Activated naive CD4-positive, alpha-beta T cell treated with anti-CD3 and anti-CD28 coated beads for 36 hours (primary cell): ENCODE measurements at places on chromosomes 1 and 21. TPM values are rescaled to one million over a fixed set of nuclear protein-coding genes. Genes with fewer than 3 reads are reported as not detected.

GRCh38 chr1:100353071-100353801 lies 930 bp downstream of the CDC14A start:
- peak overlapping the region; percentile 94 for H3K4me3 ChIP-seq
- H3K36me3 ChIP-seq, result peaks cover 16% of the 10 kb centered on the region
- peak overlapping the region; percentile 93 for H3K27ac ChIP-seq
- H3K27me3 ChIP-seq, result no peaks in the 10 kb centered on the region

Gene NCAM2
- total RNA-seq, result not detected

DNA sequence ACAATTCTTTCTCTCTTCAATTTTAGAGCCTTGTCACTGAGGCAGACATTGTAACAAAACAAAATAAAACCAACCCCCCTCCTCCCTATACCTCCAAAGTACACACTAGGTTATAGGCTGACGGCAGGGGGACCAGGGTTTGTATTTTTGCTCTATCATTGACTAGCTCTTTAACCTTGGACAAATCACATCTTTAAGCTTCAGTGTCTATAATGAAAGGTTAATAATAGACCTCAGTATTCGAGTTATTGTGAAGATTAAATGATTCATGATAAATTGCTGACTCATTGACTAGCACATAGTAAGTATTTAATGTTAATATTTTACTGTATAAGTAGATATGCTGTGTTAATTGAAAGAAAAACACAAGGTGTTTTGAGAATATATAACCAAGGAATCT lies 1267.6 kb upstream of the ADGRL2 start:
- no peak overlapping the region for H3K27ac ChIP-seq
- no peaks in the 10 kb centered on the region for H3K36me3 ChIP-seq
- H3K4me3 ChIP-seq, result no peak overlapping the region
- DNase-seq, result no peak
- no peaks in the 10 kb centered on the region for H3K27me3 ChIP-seq

- no peak for DNase-seq
- H3K4me1 ChIP-seq, result peaks cover 24% of the 10 kb centered on the region
- no peaks in the 10 kb centered on the region for H3K27me3 ChIP-seq
- H3K27ac ChIP-seq, result no peak overlapping the region
- peaks cover 23% of the 10 kb centered on the region for H3K36me3 ChIP-seq
These were observed 131.9 kb downstream of the AK5 start for GRCh38 chr1:77413541-77414335.

DNA sequence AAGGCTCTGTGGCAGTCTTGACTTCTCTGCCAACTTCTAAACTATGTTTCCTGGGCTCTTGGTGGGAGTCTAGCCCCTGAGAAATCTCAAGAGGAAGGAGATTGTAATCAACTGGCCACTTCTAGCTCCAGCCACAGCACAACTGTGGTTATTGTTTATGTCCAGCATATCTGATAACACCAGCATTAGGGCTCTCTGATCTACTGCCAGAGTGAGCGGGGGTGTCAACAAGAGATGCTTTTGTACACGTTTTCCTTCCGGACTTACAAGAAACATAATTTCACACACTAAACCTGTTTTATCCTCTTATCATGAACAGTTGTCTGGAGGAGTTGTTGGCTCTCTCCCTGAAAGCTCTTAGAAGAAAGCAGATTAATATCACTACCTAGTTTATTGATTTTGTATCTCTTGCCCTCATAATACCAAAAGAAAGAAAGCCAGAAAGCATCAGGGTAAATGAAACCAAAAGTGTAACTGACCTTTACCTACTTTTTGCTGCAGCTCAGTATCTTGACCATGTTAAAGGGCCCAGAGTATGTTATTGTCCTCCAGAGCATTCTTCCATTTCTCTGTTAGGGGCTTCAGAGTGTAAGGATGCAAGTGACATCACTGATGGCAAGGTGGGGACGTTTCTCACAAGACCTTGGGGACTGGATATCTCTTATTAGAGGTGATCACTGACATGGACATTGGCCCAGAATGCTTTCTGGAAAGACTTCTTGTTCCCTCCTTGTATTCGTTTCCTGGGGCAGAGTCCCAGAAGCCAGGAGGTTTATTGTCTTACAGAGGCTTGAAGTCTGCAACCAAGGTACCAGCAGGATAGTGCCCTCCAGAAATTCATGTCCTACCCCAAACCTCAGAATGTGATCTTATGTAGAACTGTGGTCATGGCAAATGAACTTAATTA lies 9.6 kb upstream of the SH2D1B start:
- no peak for DNase-seq
- peaks cover 26% of the 10 kb centered on the region for H3K27me3 ChIP-seq
- no peaks in the 10 kb centered on the region for H3K36me3 ChIP-seq
- H3K4me1 ChIP-seq, result no peaks in the 10 kb centered on the region
- no peak overlapping the region for H3K27ac ChIP-seq

GRCh38 chr1:234529950-234530237 lies 50.9 kb upstream of the TARBP1 start:
- DNase-seq, result no peak
- H3K4me1 ChIP-seq, result peaks cover 5% of the 10 kb centered on the region
- no peak overlapping the region for H3K27ac ChIP-seq
- H3K27me3 ChIP-seq, result no peaks in the 10 kb centered on the region

Gene KRTAP13-2
- total RNA-seq, result not detected

Gene EGLN1
- total RNA-seq, result 9.6 TPM

Gene PALMD
- total RNA-seq, result not detected

DNA sequence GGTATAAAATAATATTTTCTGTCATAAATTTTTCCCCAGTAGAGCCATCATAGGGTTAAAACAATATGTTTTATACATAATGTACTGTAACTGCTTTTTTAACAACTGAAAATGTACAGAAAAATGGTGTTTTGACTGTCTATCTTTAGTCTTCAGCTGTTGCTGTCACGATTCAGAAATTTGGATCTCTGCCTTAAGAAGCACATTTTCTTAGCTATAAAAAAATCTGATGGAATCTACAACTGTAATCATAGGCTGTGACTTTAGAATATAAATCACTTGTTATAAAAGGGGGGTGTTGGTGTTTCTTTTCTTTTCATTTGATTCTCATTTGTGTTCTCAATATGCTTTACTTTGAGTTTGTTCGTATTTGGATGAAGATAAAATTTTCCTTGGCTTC lies 187.5 kb downstream of the PDE4B start:
- no peak overlapping the region for H3K27ac ChIP-seq
- peaks cover 2% of the 10 kb centered on the region for H3K36me3 ChIP-seq
- no peak overlapping the region for H3K4me3 ChIP-seq

Gene PCBP3
- 10.2 TPM for total RNA-seq

Gene KCNC4
- total RNA-seq, result 9.7 TPM

DNA sequence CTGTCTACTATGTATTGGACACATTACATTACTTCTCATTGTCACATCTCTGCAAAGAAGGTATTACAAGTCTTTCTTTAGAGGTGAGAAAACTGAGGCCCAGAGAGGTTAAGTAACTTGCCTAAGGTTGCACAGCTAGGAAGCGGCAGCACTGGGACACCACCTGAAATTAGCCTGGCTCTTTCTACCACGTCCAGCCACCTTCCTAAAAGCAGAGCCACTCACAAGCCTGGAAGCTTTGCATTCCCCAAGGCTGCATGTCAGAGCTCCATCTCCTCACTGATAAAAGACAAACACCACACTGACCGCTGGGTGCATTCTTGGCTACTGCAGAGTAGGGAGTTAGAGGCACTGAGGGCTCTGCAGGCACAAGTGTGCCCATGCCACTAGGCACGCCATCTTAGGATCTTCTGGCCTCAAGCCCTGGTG lies 2.4 kb downstream of the CD247 start:
- peaks cover 40% of the 10 kb centered on the region for H3K4me1 ChIP-seq
- peaks cover 24% of the 10 kb centered on the region for H3K36me3 ChIP-seq
- H3K27me3 ChIP-seq, result no peaks in the 10 kb centered on the region
- DNase-seq, result no peak
- H3K4me3 ChIP-seq, result peak overlapping the region; percentile 90

GRCh38 chr1:28560886-28561285 lies 8.0 kb downstream of the TRNAU1AP start:
- no peak for DNase-seq
- H3K4me3 ChIP-seq, result no peak overlapping the region
- H3K27me3 ChIP-seq, result no peaks in the 10 kb centered on the region
- no peaks in the 10 kb centered on the region for H3K4me1 ChIP-seq
- no peak overlapping the region for H3K27ac ChIP-seq
- H3K36me3 ChIP-seq, result peaks cover 27% of the 10 kb centered on the region

GRCh38 chr1:12677565-12677964 lies 33.7 kb downstream of the AADACL4 start:
- DNase-seq, result no peak
- no peak overlapping the region for H3K27ac ChIP-seq
- H3K4me3 ChIP-seq, result no peak overlapping the region
- H3K4me1 ChIP-seq, result no peaks in the 10 kb centered on the region

GRCh38 chr1:226995365-226996332 lies 55.6 kb downstream of the COQ8A start:
- H3K4me1 ChIP-seq, result peaks cover 4% of the 10 kb centered on the region
- H3K4me3 ChIP-seq, result no peak overlapping the region
- no peaks in the 10 kb centered on the region for H3K36me3 ChIP-seq
- no peak overlapping the region for H3K27ac ChIP-seq
- DNase-seq, result no peak
